NCI-H2171 treated with DMSO at 0.1 percent for 48 hours (cell line): ENCODE measurements at places on chromosomes 11 and 22.

DNA sequence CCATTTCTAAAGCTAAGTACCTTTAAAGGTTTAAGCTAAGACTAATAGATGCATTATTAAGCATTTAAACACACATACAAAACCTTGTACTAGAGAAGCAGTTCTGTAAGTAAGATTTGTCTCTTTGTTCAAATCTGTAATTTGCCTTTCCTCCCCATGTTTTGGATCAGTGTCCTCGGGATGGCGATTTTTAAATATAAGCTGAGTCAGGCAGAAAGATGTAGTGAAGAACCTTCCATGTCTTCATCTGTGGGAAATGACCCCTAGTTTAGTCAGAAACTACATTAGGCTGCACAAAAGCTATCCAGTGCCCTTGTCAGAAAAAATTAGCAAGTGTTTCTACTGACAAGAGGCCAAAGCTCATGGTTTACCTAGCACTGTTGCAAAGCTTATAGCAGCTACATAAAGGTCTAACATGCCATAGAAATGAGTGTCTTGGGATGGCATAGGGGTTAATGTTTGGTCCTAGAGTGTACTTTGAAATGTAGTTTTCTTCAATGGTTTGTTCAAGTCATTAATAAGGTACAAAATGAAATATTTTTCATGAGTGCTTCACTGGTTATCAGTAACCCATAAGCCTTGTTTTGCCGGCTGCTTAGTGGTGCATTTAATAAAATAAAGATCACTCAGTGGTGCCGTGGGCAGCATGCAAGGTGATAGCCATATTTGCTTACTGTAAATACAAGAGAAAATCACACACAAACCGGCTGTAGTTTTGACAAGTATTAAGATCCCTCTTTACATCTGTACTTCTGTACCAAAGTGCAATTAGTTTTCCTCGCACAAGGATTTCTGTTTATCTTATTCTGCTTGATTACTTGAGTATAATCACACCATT, 139.8 kb downstream of the ELP4 start:
- peak; percentile 51 for DNase-seq

DNA sequence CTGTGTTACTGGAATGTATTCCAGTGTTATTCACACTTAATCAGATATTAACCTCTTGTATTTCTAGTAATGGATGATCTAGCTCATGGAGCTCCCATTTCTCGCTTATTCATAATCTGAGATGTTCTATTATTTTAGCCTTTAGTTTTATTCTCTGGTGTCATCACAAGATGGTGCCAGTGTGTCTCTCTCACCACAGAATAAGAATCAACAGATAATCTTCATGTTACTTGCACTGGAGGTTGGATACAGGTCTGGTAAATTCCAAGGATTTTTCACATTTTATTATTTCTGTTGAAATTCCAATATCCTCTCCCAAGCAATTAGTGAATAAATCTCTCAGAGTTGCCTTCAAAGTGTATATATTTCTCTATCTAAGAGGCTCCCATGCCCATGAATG, 74.6 kb downstream of the CASP12 start:
- no peak for DNase-seq

DNA sequence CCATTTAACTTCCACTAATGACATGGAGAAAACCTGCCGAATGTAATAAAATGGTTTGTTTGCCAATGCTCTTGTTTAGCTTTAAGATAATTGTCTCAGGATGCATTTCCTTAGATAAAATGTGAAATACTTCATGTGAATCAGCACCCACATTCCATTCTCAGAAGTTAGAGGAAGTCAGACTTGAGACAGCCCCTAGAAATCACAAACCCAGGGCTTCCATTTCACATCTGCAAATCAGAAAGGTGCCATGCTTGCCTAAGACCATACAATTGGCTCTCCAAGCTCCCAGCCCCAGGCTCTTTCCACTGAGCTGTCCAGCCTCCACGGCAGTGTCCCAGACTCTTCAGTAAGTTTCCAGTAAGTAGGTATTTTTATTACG, 35.6 kb upstream of the ADORA2A start:
- no peak for DNase-seq

GRCh38 chr11:118820412-118821357, 29.7 kb upstream of the DDX6 start:
- DNase-seq = no peak

DNA sequence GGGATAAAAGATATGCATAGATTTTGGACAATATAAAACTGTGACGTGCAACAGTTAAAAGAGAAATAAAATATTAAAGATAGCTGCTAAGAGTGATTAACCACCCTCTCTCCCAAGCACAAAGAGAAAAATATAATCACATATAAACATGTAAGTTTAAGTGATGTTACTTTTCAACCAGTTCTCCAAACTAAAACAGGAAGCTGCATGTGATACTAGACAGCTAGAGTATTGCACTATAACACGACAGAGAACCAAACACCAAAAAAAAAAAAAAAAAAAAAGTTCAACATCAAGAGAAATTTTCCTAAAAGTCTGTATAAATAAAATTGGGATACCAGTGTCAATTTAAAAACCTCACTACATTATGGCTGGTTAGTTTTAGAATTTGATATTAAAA, 79.1 kb downstream of the PICALM start:
- DNase-seq = no peak

DNA sequence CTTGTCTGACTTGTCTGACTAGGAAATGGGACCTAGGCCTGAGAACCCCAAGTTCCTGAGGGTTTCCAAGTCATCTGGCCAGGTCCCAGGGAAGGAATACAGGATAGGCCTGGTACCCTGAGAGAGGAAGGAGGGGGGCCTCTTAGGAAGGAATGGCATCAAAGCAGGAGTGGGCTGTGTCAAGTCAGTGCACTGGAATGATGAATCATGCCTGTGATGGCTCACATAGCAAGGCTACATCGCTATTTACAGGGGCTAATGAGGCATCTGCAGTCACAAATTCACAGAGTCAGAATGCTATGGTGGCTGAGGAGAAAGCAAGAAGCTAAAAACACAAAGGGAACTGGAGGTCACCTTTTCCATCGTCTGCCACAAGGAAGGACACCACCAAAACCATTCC, 247.3 kb downstream of the NXPE2 start:
- no peak for DNase-seq

DNA sequence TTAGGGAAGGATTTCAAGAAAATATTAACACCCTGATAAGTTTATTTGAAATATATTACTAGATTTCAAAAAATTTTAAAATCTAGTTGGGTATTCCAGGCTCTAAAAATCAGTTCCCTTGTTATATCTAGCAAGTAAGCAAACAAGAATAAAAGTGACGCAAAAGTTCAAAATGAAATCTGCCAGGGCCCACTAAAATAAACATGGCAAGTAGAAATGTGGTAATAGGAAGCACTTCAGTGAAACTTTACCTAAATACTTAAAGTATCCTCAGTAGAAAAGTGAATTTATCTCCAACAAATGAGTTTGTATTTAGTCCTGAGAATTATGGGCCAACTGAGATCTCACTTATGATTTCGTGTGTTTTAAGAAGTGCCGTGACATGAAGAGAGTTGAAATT, 23.6 kb downstream of the POLD3 start:
- DNase-seq = no peak

- DNase-seq = no peak
Measured at GRCh38 chr11:86484795-86485166, 110.1 kb downstream of the CCDC81 start.

- no peak for DNase-seq
Measured at GRCh38 chr11:3959015-3959902, 103.8 kb downstream of the STIM1 start.

DNA sequence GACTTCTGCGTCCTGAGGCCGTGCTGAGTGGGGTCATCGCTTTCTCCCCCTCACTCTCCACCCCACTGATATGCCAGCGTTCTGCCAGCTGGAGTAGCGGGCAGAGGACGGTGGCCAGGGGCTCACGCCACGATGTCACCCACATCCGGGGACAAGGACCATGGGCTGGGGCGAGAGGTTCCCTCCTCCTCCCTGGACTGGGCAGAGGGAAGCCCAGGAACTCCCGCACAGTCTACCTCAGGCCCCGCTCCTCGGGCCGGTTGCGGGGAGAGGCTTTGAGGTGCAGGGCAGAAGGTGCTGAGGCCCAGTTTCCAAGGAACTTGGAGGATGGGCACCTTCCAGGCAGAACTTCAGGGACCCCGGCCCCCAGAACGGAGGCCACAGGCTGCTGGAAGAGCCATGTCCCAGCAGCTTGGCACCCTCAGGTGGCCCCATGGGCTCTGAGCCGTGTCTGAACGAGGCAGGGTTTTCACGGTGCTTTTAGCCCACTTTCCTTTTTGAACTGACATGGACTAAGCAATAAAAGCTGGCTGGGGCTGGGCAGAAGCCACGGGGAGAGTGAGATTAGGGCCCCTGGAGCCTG, 25.4 kb downstream of the ADAMTS15 start:
- no peak for DNase-seq

DNA sequence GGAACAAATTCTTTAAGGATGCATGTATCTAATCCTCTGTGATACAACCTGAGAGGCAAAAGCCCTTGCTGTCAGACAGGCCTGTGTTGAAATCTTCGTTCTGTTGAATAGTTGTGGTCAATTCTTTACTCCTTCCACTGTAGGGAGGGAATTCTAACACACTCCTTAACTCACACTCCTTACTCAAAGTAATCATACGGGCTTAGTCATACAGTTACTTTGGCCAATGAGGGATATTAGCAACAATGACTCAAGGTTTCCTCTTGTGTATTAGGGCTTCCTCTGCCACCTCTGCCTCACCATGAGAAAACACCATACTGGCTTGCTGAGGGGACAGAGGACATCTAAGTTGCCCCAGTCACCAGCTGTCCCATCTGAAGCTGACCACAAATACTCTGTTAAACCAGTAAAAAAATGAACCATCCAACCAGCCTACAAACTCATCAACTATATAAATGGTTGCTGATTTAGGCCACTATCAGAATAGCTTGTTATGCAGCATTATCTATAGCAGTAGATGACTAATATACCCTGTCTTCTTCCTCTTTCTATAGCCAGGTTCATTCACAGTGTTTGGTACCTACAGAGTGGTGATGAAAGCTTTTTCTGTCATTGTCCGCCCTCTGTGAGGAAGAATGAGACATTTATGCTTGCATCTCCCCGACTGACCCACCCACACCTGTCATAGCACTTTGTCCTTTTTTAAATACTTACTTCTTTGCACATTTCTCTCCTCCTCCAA, 322.8 kb upstream of the SYN3 start:
- no peak for DNase-seq

DNA sequence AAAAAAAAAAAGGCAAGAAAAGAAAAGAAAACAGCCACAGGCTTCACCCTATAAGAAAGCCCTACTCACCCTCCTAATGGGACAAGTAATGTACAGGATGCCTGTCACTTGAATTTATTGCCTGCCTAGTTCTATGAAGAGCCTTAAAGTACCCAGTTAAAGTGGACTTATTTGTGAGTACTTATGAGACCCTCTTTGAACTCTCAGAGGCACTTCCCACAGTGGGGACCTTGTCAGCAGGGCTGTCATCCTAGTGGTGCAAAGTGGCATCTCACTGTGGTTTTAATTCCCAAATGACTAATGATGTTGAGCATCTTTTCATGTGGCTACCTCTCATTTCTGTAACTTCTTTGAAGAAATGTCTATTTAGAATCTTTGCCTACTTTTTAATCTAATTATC, 41.8 kb upstream of the BARX2 start:
- DNase-seq = no peak

DNA sequence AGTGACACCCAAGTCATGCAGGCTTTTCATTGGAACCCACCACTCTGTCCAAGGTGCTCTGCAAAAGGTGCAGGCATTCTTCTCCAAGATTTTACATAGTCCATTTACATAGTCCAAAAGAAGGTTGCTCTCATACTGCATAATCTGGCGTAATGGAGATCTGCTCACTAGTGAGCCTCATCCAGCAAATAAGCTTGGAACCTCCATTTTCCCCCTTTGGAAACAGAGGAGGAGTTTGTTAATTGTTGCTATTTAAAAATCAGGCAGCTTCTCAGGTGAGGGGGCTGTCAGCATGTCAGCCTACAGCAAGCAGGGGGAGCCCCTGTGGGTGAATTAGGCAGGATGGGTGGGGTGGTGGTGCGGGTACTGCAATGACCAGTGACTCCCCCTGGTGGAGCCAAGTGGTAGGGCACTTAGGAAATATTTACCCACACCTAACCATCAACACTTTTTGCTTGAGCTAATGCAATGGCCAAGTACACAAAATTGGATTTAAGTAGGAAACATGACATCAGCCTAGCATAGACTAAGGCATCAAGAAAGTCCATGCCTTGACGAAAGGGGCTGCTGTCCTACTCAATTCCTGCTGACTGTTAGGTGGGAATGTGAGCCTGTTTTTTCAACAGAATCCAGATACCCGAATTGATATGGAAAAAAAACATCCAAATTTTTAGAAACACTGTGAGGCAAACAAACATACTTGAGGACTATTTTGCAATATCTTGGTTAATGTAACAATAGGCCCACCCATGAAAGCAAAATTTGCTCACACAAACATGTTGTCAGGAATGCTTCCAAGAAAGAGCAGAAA, 64.5 kb downstream of the AMBRA1 start:
- DNase-seq = peak; percentile 50

GRCh38 chr22:47805394-47805935, 1043.0 kb downstream of the TBC1D22A start:
- no peak for DNase-seq
